Stimulated activated CD4-positive, alpha-beta T cell treated with anti-CD3 and anti-CD28 coated beads, Interleukin-12 subunit alpha, Interleukin-12 subunit beta, amount 100 ng/mL, for 24 hours (primary cell): ENCODE measurements at places on chromosomes 16 and 17.
A peak's percentile ranks its signal among the peaks of the same experiment; 100 is the strongest.

GRCh38 chr17:7988750-7989178 lies 13.7 kb upstream of the GUCY2D start:
- DNase-seq = peak; percentile 17

GRCh38 chr17:8930649-8931048 lies 34.9 kb downstream of the PIK3R5 start:
- no peak for DNase-seq

DNA sequence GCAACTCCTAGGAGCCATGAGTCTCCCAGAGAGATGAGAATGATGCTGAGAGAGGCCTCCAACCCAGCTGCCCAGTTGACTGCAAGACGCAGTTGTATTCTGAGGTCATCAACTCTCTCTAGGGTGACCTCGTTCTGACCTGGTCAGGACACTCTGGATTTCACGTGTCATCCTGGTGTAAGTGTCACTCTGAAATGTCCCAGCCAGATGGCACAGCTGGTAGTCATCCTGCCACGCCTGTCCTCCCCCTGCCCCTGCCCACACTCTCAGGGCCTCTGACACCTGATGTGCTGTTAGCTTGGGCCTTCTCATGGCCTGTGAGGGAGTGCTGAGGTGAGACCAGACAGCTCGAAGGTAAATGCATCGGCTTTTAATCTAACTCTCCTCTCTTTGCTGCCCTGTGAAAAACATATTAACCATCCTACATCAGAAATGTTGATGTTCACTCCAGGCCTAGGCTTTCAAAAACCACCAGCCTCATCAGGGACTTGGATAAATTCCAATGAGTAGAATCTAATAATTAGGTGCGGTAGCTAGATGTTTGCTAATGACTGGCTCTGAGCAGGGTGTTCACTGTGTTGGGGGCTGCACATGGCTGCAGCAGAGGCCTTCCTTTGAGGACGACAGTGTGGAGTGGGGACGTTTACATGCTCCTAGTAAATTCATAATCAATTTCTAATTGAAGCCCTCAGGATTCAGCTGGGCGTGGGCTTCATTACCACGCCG lies 13.8 kb downstream of the MLYCD start:
- no peak for DNase-seq

- DNase-seq = no peak
Measured at GRCh38 chr16:56295739-56296527, 104.6 kb downstream of the GNAO1 start.

DNA sequence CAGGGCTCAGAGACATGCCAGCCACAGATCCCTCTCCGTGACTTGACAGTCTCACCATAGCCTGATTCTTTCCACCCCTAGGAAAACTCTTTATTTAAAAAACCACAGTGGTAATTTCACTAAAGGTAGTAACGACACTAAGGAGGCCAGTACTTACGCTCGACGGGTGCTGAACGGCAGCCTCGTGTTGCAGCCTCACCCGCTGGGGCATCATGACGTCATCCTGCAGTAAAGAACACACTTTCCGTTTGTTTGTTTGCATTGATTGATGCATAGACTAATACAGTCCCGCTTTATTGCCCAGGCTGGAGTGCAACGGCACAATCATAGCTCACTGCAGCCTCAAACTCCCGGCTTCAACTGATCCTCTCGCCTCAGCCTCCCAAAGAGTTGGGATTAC lies 65.1 kb upstream of the METRNL start:
- no peak for DNase-seq

DNA sequence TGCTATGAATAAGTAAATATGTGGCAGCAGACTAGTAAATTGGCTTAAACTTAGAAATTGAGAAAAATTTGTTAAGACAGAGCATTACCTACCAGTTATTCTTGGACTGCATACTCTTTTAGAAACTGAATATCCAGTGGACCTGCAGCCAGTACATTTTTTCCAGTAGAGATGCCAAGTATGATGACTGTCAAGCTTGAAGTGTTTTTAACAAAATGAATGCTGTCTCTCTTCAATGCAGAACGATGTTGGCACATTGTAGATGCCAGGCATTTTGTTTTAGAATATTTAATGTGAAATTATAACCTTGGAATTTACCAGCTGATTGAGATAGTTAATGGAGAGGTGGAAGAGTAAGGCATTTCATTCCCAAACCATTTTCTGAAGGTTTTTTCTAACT lies 52.5 kb downstream of the NFAT5 start:
- DNase-seq = no peak

DNA sequence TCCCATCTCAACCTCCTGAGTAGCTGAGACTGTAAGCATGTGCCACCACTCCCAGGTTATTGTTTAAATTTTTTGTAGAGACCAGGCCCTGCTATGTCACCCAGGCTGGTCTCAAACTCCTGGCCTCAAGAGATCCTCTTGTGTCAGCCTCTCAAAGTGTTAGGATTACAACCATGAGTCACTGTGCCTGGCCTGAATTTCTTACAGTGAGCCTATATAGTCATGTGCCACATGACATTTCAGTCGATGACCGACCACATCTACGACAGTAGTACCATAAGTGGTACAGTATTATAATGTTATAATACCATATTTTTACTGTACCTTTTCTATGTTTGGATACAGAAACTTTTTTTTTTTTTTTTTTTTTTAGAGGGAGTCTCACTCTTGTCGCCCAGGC lies 195.3 kb downstream of the STX8 start:
- no peak for DNase-seq

- no peak for DNase-seq
Measured at GRCh38 chr16:17222871-17223401, 247.8 kb downstream of the XYLT1 start.

DNA sequence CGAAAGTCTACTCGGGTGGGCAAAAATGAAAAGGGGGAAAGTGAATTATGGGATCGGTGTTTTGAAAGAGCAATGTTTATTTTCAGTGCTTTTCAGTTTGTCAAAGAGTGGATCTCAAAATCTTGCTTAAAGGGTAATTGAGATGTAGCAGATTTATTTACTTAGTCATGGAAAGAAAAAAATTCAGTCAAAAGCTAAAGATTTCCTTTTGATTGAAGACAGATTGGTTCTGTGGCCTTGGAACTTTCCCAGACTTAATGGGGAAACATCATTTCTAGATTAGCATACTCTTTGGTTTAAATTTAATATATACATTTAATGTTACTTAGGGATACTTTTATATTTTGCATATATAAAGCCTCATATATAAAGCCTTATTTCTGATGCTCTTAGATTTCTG lies 20.6 kb downstream of the PRKAR1A start:
- no peak for DNase-seq

GRCh38 chr17:82399041-82399441 lies 19.1 kb upstream of the HEXD start:
- DNase-seq = no peak

- no peak for DNase-seq
Measured at GRCh38 chr17:78669256-78669974, 92.2 kb upstream of the DNAH17 start.

DNA sequence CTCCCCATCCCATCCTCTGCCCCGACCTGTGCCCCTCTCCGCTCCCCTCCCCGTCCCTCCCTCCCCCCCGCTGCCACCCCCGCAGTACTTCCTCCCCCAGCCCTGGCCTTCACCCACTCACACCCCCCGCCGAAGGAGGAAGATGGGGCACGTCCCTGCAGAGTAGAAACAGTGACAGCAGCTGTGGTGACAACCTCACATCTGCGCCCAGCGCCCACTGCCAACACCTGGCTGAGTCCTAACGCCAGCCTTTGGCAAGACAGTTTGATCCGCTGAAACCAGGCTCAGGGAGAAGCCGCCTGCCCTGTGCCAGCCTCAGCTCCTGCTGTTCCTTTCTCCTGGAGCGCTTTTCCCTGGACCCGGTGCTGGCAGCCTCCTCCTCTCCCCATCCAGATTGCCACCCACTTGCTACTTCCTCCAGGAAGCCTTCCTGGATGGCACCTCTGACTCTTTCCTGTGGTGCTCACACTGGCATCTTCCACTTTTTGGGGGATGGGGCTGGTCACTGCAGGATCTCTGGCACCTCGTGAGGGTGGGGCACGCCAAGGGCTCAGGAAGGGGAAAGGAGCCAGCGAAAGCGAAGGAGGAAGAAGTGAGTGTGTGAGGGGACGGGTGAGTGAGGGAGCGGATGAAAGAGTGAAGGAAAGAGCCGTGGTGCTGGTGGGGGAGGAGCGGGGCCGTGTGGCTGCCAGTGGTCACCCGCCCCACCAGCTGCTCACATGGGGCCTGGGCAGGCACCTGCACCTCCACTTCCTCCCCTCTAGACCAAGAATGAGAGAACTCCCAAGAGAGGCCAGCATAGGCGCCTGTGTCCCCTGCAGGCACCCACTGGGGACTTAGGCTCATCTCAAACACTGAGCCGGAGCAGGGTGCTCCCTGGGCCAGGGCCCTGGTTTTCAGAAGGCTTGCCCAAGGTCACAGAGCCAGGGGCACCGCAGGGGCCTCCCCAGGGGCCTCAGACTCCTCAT lies 27.0 kb downstream of the ZFPM1 start:
- DNase-seq = no peak

DNA sequence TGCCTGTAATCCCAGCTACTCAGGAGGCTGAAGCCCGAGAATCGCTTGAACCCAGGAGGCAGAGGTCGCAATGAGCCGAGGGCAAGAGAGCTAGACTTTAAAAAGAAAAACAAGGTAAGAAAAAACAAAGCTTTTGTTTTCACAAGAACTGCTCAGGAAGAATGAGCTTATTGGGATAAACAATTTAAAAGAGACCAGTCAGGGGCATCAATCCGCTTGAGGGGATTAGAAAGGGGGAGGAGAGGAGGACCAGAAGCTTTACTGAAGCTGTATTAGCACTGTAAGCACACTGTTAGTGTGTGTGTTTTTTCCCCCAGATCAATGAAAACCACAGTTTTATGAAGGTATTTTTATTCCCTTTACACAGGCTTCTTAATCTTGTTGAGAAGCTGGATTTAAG lies 8.8 kb downstream of the TMEM170A start:
- no peak for DNase-seq

DNA sequence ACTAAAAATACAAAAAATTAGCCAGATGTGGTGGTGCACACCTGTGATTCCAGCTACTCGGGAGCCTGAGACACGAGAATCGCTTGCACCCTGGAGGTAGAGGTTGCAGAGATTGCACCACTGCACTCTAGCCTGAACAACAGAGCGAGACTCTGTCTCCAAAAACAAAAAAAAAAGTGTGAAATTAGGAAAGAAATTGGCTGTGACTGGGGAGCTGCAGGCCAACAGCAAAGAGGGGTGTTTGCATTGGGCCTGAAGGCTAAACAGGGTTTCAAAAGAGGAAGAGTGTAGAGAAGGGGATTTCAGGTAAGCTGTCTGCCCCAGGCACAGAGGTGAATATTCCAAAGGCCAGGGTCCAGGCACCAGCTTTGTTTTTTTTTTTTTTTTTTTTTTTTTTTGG lies 9.4 kb downstream of the BMERB1 start:
- no peak for DNase-seq

GRCh38 chr16:57137566-57138273 lies 45.3 kb downstream of the CPNE2 start:
- DNase-seq = no peak

DNA sequence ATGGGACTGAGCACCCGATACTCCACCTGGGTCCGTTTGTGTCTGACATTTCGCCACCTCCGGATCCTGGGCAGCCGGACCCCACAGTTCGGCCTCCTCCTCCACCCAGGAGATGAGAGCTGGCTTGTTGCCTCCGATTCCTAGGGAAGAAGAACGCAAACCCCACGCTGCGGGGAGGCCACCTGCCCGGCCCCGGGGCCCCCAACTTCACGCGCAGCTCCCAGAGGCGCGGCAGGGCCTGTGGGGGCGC lies 542 bp downstream of the ZNF764 start:
- no peak for DNase-seq

GRCh38 chr17:48143629-48144028 lies 36.1 kb downstream of the SNX11 start:
- no peak for DNase-seq

DNA sequence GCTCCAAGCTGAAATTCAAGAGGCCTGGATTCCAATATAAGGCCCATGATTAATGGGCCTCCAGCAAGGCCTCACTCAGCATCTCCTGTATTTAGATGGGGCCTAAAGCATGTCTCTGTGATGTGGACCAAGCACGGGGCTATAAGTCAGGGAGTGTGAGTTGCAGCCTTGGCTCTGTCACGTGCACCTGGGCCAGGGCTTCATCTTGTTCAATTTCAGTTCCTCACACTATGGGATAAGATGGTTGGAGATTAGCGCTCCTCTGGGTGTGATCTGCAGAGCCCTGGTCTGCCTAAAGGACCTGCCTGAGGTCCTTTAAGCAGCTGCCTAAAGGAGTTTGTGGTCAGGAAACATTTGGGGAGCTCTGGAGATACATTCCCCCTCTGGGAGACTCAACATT lies 25.2 kb downstream of the KLHL36 start:
- DNase-seq = no peak

GRCh38 chr17:6439951-6440350 lies 4.3 kb upstream of the PIMREG start:
- DNase-seq = no peak

- no peak for DNase-seq
Measured at GRCh38 chr17:55580596-55581133, 69.4 kb upstream of the SMIM36 start.

DNA sequence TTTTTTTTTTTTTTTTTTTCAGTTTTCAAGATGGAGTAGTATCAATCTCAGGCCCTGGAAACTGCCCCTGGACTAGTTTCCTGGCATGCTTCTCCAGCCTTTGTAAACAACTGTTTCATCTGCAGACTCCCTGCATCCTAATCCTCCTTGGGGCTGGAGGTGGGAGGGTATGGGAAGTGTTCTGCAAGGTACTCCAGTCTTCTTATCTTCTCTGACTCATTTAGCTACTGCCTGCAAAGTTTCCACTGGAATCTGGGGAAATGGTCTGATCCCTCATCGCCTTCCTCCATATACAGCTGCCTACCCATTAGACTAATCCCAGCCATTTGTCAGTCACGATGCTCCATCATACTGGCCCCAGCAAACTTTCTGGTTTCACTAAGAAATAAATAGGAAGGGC lies 21.5 kb downstream of the COPZ2 start:
- DNase-seq = no peak

DNA sequence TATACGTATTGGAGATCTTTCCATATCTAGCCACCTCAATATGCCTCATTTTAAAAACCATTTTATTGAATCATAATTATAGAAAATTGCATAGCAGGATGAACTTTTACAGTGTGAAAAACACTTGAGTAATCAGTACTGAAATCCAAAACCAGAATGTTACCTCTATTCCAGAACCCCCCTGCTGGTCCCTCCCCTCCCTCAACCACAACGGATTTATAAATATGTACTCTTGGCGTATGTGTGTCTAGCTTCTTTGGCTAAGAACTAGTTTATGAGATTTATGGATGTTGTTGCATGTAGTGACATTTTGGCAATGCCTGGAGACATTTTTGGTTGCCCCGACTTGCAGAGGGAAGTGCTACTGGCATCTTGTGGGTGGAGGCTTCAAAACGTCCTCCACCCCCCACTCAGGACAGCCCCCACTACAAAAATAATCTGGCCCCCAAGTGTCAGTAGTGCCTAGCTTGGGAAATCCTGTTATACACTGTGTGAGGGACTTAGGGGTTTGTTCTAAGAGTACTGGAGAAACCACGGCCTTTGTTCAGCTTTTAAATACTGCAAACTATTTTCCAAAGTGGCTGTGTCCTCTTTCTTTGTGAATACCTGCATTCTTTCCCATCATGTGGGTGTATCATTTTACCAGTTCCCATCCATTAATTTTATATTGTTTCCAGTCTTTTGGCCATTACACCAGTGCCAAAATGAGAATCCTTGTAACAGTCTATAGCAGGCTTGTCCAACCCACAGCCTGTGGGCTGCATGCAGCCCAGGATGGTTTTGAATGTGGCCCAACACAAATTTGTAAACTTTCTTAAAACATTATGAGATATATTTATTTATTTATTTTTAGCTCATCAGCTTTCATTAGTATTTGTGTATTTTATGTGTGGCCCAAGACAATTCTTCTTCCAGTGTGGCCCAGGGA lies 23.7 kb downstream of the ITPRIPL2 start:
- no peak for DNase-seq

GRCh38 chr16:11296706-11297491 lies 15.8 kb upstream of the PRM1 start:
- DNase-seq = no peak
